ENCODE measurements at places on chromosomes 5 and 9.

DNA sequence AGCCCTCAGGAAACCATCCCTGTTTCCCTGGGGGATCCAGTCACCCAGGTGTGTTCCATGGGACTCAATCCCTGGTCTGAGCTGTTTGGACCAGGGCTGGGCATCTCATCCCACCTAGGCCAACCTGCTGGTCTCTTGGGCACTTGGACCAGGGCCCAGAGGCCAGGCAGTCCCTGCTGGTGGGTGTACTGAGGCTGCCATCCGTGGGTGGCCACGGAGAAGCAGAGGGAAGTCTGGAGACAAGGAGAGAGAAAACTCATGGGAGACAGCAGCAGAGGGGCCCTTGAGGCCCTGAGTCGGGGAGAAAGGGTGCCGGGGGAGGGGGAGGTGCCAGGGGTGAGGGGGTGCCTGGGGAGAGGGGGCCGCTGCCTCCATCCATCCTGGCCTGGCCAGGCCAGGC lies 247.8 kb downstream of the PBX3 start:
- no peak for DNase-seq

- DNase-seq: no peak
These were observed 445.5 kb upstream of the CDH10 start for GRCh38 chr5:25090275-25090674.

- DNase-seq: no peak
These were observed 861 bp downstream of the ZFYVE16 start for GRCh38 chr5:80408484-80409366.

DNA sequence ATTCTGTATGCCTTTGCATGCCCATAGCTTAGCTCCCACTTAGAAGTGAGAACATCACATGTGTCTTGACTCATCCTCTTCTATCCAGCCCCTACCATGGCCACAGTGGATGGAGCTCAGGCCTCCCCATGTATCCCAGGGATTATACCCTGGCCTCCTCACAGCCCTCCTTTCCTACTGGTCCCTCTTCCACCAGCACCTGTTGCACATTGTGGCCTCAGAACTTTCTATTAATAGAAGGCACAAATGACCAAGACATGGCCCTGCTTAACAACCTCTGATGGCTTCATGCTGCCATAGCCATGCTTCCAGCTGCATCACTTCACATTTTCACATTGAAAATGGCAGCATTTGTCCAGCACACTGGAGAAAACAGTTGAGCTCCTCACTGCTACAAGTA lies 315.4 kb downstream of the CDK5RAP2 start:
- DNase-seq: no peak

DNA sequence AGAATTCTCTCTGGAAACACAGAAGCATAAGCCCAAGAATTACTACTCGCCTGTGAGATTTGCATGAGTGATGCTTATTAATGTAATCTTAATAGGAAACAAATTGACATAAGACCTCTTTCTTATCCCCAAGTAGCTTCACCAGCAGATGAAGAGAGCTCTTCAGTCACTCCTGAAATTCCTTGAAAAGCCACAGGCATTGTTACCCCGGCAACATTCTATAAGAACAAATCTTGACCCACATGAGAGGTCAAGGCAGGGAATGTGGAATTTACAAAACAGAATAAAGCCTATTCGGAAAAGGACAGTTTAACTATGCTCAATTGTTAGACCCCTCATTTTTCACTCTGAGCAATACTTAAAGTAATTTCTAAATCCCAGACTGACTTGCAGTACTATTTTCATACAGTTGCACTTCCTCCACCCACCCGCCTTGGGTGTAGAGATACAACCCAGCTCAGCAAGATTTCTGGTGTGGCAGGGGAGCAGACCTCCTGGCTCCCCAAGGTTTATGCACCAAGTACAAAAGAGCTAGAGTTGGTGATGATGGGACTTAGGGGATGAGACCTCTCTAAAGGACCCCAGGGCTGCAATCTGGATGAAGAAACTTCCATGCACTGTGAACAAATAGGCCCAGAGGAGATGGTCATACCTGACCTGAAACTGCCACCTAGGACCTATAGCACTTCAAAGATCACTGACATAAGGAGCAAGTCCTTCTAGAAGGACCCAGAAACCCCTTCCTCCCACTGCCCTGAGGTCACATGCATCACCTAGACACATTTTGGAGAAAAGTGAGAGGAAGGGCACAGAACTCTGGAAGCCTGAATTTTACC lies 242.1 kb downstream of the ZNF608 start:
- no peak for DNase-seq

GRCh38 chr5:88673253-88674105 lies 209.5 kb downstream of the MEF2C start:
- no peak for DNase-seq

- no peak for DNase-seq
These were observed 25.1 kb downstream of the PALM2AKAP2 start for GRCh38 chr9:109805050-109805449.

DNA sequence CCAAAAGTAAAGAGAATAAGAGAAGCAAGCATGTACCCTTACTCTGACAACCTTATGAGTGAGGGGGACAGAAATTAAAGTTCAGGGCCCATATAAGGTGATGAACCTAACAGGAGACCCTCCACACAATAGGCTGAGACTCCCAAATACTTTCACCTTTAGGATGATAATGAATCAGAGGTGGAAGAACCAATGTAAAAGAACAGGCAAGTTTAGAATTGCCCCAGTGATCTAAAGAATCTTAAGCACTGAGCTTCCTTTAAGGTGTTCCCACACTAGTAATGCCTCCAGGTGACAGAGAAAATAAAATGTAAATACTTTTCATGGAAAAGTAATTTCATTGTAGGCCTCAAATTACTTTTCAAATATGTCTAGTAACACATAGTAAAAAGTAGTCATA lies 8.2 kb upstream of the FAM151B start:
- no peak for DNase-seq

- DNase-seq: no peak
These were observed 33.9 kb downstream of the PTBP3 start for GRCh38 chr9:112299514-112299913.

GRCh38 chr9:92432972-92433548 lies 8.8 kb upstream of the OMD start:
- DNase-seq: no peak

- DNase-seq: no peak
These were observed 16.8 kb upstream of the POMT1 start for GRCh38 chr9:131485728-131486422.

- no peak for DNase-seq
These were observed 1.0 kb downstream of the SMIM3 start for GRCh38 chr5:150779397-150780186.

GRCh38 chr5:74969726-74970125 lies 82.6 kb downstream of the GCNT4 start:
- no peak for DNase-seq

- no peak for DNase-seq
These were observed 6.9 kb downstream of the MEGF10 start for GRCh38 chr5:127297348-127298035.

GRCh38 chr5:138649775-138650174 lies 74.6 kb upstream of the HSPA9 start:
- no peak for DNase-seq

- DNase-seq: no peak
These were observed 168.5 kb downstream of the PALM2AKAP2 start for GRCh38 chr9:109948453-109948852.

GRCh38 chr5:149345892-149346222 lies 558 bp downstream of the GRPEL2 start:
- no peak for DNase-seq

DNA sequence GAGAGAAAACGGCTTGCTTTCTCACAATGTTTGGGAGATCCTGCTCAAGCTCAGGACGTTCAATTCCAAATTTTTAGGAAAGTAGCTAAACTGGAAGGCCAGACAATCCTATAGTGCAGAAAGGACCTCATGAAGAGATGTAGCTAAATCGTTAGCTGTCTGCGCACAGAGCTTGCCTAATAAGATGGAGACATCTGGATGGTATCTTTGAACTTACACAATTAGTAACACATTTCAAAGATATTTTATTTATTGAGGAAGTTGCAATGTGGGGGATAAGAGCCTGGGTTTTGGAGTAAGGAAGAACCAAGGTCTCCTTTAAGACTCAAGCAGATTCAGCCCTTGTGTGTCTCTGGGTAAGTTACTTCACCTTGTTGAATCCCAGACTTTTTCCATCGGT lies 28.6 kb upstream of the RAB14 start:
- no peak for DNase-seq

DNA sequence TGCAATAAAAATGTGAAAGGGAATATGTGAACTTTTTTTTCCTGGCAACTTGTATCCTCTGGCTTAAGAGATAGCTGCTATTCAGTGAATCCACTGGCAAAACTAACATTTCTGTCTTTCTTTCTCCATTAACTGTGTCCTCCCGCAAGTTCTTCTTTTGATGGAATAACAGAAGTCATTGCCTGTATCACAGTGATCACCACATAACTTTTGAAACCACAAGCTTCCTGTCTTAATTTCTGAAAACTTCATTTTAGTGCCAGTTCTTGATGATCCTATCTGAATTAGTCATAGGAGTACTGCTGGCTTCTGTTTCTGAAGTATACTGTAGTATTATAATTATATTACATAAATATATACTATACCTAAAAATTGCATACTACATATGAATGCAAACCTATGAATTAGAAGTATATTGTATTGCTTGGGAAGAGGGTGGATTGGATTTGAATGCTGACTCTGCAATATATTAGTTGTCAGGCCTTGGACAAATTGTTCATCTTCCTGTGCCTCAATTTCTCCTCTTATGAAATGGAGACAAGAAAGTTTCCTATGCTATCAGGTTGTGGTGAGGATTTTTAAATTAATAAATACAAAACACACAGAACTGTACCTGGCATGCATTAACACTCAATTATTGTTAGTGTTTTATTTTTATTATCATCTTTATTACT lies 441.6 kb downstream of the CETN3 start:
- DNase-seq: no peak

DNA sequence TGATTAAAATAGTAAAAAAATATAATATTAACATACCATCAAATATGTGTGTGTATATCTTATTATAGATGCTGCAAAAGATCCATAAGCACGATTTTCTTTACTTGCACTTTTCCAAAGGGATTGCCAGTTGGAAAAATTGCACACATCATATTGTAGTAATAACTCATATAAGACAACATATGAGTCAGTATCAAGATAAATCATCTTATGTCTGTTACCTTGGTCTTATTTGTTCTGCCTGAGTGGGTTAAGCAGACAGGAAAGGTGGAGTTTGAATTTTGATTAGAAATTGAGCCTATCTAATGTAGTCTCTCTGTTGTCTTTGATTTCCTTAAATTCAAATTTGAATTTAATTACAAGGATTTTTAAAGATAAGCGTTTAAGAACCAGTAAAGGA lies 24.6 kb downstream of the LYSMD3 start:
- DNase-seq: no peak

DNA sequence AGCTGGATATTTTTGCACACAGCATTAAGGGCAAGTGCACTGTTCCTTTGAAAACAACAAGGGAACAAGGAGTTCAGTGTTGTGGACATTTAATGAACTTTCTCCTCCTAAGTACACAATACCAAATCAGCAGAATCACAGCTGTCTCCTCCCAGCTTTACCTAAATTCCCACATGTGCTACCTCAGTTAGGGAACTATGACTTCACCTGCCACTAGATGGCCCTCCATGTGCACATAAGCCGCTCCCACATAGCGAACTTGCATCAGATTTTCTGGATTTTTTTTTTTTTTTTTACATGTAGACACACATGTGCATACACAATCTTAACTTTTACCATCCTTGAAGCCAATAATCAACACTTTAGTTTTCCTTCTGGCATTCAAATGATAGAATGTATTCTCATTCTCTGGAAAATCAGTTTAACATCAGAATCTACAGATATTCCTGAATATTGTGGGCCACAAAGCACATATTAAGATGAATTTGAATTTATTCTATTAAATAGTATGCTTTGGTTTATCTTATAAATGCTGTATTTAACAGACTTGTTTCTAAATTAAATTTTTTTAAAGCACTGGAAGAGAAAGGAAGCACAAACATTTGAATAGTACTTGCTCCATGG lies 123.6 kb downstream of the PALM2AKAP2 start:
- DNase-seq: peak; percentile 15

DNA sequence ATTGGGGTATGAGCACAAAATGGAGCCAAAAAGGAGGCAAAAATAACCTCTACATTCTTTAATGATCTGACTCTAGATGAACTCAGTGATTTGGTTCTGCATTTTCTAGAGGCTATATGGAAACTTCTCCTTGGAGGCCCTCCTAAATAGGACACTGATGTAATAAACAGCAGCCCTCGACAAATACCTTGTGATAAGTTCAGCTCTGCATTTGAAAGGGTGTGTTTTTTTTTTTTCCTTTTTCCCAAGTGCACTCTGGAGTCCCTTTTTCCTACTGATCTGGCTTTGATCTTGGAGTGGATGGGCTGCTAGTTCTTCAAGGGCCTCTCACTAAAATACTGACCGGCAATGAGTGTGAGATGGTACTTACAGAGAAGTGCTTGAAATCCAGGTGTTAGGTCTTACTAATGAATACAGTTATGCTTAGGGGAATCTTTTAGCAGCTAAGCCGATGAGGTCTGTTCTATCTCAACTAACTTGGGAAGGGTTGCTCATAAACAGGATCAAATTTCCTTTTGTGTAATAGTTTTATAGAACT lies 161.7 kb downstream of the MAST4 start:
- no peak for DNase-seq

DNA sequence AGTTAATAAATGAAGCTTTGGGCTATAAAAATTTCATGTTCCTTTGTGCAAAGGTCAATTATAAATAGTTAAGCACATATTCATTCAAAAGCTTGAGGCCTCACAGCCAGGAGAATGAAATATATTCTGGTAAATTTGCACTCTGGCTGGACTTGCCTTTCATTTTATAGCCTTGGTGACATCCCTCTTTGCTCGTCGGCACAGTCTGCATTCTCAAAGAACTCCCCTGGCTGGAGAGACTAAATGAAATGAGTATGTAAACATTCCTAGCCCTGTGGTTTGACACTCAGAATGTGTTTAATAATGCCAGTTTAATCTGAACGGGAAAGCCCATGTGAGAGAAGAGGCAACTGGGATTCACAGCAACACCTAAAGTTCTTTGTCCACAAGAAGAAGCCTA lies 285.6 kb downstream of the BRINP1 start:
- no peak for DNase-seq

- DNase-seq: no peak
These were observed 28.8 kb downstream of the SGTB start for GRCh38 chr5:65693121-65693520.

DNA sequence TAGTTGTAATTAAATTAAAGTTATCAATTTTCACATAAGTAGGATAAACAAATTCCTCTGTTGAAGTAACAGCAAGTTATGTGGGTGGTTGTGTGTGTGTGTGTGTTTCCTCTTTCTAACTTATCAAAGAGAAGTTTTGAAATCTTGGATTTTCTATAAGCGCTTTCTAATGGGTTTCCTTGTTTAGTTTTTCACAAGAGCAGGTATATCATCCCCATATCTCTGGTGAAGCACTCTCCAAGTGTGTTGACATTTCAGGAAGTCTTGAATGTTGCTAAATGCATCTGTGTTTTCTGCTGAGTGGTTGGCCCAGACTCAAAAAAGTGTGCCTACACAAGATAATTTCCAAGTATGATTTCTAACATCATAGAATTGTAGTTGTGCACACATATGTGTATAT lies 43.3 kb downstream of the PRDM6 start:
- DNase-seq: no peak

All from activated T-helper 1 cell treated with Interleukin-2 at 50 U/mL for 16 hours (primary cell).